ENCODE measurements at places on chromosomes 13 and 19.

DNA sequence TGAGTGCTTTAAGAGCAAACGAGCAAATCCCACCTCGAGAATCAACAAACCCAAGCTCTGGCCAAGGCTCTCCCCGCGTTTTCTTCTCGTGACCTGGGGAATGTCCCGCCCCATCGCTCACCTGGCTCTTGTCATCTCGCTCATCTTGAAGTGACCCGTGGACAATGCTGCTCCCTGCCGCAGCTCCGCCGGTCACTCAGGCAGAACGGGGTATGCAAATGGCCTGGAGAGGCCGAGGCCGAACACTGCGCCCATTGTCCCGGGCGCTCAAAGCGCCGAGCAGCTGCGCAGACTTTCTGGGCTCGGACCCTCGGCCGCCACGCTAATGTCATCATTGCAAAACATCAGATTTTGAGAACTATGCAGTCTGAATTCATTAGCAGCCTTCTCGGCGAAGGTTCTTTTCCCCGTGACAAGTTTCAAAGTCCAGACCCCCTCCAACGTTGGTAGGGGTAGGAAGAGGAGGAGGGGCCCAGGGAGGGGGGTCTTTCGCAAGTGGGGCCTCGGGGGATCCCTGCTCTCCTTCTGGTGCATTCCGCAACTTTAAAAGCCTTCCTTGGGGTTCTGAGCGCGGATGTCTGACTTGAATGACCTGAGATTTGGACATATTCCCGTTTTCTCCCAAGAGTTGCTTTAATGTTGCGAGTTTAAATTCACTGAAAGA lies 39.7 kb downstream of the SOX1 start:
- DNase-seq: no peak

DNA sequence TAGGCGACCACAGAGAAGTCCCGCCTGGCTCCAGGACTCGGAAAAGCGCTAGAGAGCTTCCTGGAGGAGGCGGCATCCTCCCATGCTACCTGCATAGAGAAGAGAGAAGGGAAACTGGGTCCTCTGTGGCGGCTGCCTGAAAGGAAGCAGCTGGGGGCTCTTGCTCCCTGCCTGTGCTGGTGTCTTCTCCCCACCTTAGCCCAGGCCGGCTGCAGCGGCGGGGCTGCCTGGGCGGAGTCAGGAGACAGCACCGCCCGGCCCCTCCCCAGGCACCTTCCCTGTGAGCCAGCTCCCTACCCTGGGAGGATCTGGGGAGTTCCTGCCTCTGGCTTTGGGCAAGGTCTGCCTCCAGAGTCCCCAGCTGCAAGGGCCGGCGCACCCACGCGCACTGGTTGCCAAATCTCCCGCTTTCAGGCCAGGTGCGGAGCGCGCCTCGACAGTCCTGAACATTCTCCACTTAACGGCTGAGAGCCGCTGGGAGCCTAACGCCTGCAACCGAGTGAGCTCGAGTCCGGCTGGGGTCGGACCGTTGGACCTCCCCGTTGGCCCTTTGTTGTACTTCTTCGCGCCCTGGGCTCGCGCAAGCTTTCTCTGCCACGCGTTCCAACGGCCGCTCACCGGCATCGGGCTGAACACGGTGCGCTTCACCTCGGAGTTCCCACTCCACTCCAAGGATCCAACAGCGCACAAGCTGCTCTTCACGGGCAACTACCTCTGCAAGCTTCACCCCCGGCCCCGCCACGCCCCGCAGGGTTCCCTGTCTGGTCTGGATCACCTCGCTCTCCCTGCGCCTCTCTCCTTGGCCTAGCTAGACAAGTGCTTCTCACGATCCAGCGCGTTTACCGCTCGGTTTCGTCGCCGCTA lies 21.8 kb upstream of the ZNF30 start:
- DNase-seq: no peak

GRCh38 chr13:32751340-32751739 lies 165.1 kb downstream of the PDS5B start:
- no peak for DNase-seq

- no peak for DNase-seq
These were observed 23.8 kb downstream of the TEX101 start for GRCh38 chr19:43438291-43439031.

GRCh38 chr19:34598217-34599155 lies 78.5 kb downstream of the SCGB2B2 start:
- no peak for DNase-seq

DNA sequence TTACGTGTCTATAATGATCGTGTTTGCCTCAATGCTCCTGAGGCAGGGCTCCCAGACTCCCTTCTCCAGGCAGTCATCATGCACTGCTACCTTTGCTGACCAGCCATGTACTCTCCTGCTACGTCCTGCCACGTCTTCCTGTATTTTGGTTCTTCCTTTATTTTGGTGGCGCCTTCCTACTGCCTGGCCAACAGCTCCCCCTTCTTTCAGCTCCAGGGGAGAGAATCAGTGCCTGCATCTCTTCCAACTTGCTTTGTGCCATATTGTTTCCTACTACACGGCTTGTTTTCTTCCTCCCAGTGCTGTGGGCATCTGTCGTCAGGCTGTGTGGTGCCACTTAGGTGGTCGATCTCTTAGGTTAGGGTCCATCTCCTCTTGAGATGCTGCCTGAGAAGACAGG lies 96.2 kb downstream of the FGF9 start:
- DNase-seq: no peak

DNA sequence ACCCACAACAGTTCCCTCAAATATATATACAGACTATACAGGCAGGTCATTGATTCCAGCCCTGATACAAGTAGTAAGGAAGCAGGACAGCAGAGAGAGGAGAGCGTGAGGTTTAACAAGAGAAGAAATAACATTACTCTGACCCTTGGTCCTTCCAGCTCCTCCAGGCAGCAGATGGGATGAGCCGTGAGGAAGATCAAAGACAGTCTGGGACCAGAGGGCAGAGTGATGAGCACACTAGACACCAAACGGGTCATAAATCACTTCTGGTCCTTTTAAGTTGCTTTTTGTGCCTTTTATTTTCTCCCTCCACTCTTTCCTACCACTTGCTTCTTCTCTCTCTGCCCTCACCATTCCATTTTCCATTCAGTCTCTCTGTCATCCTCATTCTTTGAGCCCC lies 16.9 kb upstream of the MICU2 start:
- no peak for DNase-seq

GRCh38 chr19:17294051-17294891 lies 9.0 kb downstream of the ABHD8 start:
- DNase-seq: peak; percentile 36

DNA sequence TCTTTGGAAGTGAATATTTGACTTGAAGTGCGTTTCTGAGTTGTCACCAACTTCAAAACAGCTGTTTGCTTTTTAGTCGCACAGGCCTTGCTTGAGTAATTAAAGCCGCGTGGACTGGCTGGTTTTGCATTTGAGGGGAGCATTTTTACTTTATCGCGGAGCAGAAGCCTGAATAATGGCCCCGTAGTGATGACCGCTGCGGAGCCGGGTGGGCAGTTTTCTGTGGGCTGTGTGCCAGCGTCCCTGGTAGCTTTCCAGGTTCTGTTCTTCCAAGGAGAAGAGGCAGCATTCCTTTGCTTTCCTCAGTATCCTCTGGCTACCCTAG lies 1.1 kb downstream of the NAA16 start:
- DNase-seq: no peak

DNA sequence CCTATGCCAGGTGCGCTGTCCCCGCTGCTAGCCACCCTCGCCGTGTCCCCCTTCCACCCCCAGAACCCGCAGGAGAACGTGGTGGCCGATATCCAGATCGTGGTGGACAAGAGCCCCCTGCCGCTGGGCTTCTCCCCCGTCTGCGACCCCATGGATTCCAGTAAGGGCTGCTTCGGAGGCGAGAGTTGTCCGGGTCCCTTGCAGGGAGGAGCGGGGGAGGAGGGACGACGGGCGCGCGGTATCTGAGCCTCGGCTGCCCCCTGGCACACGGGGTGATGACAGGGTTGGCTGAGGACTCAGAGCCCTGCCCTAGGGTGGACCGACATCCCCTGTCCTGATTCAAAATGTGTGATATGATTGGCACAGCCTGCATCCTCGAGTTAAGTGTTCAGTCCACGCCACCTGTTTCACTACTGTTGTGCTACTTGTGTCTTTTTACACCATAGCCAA lies 653 bp downstream of the MVB12A start:
- DNase-seq: no peak

DNA sequence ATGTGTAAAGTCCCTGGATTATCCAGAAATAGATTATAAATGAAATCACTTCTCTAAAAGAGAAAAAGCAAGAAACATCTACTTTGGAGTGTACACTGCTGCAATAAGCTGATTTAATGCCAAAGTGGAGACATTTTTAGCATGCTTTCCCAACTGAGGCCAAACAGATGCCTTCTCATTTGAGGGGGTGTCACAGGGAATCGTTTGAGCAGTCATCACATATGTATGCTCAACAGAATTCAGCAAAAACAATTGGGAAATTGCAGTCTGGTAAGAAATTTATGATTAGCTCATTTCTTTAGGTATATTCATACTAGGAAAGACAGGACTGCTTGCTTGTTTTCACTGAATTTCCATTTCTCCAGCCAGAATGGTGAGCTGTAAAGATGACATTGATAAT lies 27.3 kb upstream of the TPP2 start:
- no peak for DNase-seq

- peak; percentile 21 for DNase-seq
These were observed 12.9 kb downstream of the PIN1 start for GRCh38 chr19:9848060-9848459.

GRCh38 chr13:94009701-94010100 lies 469.8 kb downstream of the DCT start:
- no peak for DNase-seq

DNA sequence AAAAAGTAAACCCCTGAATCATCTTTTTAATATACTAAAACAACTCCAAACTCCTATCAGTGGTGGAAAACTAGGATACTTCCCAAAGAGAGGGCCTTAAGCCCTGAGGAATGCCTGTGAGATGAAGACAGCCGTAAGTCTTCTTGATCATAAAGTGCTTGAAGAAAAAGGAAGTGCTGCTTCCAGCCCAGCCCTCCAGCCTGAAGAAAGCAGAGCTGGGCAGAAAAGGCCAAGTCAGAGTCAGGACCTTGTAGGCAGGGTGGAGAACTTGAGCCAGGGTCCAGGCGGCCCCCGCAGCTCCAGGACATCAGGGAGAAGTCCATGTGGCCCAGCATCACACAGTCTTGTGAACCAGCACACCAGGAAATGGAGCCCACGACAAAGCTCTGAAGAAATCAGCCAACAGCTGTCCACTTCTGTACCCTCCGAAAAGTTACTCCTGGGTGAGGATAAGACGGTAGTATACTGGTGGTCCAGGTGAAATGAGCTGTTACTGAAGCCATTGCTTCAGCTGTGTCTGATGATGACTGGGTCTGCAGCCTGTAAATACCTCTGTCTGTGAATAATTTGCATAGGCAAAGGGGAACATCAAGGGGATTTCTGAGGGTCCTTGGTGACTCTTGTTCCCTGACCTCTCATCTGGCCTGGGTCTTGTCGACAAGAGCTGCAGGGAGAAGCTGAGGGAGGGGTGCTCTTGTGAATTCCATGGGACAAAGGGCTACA lies 18.7 kb upstream of the CRYL1 start:
- no peak for DNase-seq

DNA sequence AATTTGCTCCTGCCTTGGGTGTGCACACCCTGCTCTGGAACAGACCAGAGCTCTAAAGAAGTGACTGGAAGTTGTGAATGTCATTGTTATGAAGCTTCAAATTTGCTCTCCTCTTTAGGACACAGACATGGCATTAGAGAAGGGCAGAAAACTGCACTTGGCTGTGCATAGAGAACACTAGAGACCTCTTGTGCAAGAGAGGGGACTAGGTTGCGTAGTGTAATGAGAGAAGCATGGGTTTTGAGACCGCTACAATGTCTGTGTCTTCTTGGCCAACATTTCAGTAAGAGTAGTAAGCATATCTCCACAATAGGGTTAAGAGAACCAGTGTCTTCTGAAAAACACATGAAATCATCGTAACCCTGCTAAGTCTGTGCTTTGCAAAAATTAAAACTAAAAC lies 423.3 kb downstream of the SPRY2 start:
- no peak for DNase-seq

DNA sequence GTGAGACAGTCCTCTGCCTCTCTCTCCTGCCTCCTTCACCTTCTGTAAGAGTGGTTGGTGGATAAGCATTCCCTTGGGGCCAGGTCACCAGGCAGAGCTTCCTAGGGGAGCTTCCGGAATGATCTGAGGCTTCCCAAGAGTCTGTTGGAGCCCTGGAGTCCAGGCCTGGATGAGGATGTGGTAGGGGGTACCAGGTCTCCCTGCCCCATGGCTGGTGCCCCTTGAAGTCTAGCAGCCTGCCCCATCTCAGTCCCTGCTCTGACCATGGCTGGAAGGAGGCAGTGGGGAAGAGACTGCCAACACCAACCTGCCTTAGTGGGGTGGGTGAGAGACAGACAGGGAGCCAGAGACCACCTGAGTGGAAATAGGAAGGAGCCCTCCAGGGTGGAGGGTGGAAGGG lies 1316.9 kb downstream of the UQCRFS1 start:
- no peak for DNase-seq

- peak; percentile 79 for DNase-seq
These were observed 18.2 kb downstream of the LSM4 start for GRCh38 chr19:18304458-18305310.

GRCh38 chr13:112187527-112188297 lies 120.8 kb downstream of the SOX1 start:
- DNase-seq: no peak

- peak; percentile 11 for DNase-seq
These were observed 1.0 kb downstream of the KDM4B start for GRCh38 chr19:4969772-4970531.

GRCh38 chr19:7879836-7880235 lies 5.6 kb upstream of the PRR36 start:
- DNase-seq: no peak
